Stimulated activated CD4-positive, alpha-beta T cell treated with anti-CD3 and anti-CD28 coated beads, Interleukin-1b, Interleukin-23, amount 100 ng/mL, for 1 hour (primary cell): ENCODE measurements at places on chromosomes 5 and 9.

DNA sequence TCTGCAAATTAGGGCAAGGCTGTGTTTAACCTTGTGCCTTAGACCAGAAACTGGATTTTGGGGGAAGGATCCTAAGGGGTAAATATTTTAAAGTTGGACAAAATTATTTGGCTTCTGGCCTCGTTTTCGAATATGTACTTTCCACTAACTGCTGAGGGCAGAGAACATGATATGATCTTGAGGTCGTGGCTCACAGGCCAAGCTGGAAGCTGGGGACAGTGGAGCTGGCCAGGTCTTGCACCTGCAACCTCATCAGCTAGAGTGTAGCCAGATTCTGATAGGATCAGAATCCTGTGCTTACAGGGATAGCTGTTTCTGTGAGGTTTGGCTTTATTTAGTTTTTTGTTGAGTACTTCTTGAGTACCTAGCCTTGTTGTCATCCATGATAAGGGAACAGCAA, 24.9 kb downstream of the MAN2A1 start:
- DNase-seq, result no peak

GRCh38 chr5:5546408-5546807, 123.9 kb downstream of the ICE1 start:
- no peak for DNase-seq

DNA sequence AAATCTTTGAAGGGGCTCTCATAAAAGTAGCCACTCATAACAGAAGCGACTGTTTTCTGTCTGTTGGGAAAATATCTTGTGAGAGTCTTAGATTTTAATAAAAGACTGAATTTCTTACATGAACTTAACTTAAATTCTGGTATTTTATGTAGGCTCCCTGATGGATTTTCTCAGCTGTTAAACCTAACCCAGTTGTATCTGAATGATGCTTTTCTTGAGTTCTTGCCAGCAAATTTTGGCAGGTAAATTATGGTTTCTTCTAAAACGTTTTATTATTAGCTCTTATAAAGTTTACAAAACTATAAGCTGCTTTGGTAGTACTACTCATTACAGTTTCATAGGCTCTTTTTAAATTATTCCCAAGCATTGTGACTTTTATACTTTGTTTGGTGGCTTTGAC, 87.0 kb downstream of the ERBIN start:
- no peak for DNase-seq

GRCh38 chr5:150651924-150652671, 9.0 kb upstream of the MYOZ3 start:
- DNase-seq, result no peak
